Fibroblast of the aortic adventitia (primary cell): ENCODE measurements at places on chromosomes 12 and 14. TPM values are rescaled to one million over a fixed set of nuclear protein-coding genes. Genes with fewer than 3 reads are reported as not detected.

DNA sequence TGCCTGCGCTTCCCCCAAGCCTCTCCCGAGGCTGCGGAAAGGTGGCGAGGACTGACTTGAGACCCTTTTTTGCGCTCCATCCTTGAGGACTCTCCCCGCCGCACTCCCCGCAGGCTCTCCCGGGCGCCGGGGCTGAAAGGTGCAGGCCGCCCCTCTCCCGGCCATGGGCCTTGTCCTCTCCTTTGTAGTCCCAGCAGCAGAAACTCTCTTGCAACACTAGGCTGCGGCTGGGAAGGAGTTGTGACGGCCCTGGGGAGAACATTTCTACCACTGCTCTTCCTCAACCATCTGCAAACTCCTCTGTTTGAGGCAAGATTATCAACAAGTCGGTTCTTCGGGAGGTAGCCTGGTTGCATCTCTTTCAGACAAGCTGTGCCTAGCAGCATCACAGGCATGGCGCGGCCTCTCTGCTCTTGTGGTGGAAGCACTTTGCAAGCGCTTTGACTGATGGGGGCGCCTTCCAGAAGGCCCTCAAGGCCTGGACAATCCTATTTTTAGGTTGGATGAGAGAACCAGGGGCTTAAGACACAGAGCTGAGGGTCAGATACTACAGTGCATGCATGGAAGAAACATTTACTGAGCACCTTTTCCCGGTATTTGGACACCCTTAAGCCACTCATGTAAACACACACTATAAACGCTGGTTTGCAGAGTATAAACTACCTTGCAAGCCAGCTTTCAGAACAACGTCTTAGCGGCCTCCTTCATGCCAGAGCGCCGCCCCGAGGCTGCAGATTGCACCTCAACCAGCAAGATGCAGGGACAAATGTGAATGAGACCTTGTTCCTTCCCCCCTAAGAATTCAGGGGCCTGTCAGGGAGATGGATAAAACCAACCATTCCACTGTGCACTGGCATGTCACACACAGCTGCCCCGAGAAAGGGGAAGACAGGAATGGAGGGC, 1.2 kb upstream of the PRIMA1 start:
- no peak for DNase-seq

GRCh38 chr12:107144990-107145389, 51.6 kb upstream of the CRY1 start:
- DNase-seq: peak; percentile 23

PPM1H gene
- total RNA-seq: 0.98 and 1.3 TPM in 2 replicates

GRCh38 chr12:88145567-88146505, 3.7 kb downstream of the TMTC3 start:
- DNase-seq: no peak

DNA sequence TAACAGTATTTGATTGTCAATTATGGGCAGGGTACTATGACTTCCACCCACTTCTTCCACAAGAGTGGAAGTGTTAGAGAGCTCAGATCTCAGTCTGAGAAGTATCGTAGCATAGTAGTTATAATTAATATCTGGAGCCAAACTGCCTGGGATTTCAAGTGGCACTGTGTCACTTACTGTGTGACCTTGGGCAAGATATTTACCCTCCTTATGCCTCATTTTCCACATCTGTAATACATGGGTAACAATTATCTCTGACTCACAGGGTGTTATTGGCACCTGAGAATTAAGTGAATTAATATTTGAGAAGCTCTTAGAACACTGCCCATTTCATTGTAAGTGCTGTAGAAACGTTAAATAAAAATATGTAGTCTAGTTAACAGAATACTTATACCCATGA, 11.5 kb downstream of the RAB21 start:
- no peak for DNase-seq

DNA sequence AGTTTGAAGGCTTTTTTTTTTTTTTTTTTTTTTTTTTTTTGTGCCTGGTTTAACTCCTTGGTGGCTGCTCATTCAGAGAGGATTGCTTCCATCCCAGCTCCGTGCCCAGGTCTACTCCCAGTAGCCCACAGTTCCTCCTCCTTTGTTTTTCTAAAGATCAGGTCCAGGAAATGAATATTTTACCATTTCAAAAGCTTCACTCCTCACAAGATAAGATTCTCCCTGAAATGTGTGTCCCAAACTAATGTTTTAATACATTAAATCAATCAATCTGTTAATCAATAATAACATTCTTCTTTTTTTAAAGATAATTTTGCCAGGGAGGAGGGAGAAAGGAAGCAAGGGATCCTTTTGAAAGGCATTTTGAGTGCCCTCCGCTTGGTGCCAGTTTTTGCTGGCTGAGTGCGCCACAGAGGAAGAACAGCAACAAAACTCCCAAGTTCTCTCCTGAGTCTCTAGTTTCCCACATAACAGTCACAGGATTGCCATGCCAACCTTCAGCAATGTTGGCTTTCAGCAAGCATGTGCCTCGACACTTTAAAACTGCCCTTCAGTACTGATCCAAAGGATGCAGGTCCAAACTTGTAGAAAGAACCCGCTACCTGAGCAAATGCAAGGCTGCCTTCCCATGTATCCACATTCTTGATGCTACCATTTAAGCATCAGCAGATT, 99.2 kb downstream of the RMST start:
- DNase-seq: no peak

DNA sequence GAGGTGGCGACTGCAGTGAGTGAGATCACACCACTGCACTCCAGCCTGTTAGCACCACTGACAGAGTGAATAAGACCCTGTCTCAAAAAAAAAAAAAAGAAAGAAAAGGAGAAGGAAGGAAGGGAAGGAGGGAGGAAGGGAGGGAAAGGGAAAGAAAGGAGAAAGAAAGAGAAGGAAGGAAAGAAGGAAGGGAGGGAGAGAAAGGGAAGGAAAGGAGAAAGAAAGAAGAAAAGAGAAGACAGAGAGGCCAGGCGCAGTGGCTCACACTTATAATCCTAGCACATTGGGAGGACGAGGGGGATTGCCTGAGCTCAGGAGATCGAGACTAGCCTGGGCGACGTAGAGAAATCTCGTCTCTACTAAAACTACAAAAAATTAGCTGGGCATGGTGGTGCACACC, 13.2 kb downstream of the DCAF5 start:
- no peak for DNase-seq

PIANP gene
- total RNA-seq: 0.45 TPM in 1 of 2 replicates, not detected in the other

MPHOSPH9 gene
- total RNA-seq: 27.4 and 68.9 TPM in 2 replicates

- peak; percentile 16 for DNase-seq
Observed at GRCh38 chr14:68815298-68816182, 22.7 kb upstream of the ZFP36L1 start.

AQP5 gene
- total RNA-seq: 0.72 and 2.4 TPM in 2 replicates

- no peak for DNase-seq
Observed at GRCh38 chr14:71985538-71986189, 53.4 kb downstream of the RGS6 start.

DNA sequence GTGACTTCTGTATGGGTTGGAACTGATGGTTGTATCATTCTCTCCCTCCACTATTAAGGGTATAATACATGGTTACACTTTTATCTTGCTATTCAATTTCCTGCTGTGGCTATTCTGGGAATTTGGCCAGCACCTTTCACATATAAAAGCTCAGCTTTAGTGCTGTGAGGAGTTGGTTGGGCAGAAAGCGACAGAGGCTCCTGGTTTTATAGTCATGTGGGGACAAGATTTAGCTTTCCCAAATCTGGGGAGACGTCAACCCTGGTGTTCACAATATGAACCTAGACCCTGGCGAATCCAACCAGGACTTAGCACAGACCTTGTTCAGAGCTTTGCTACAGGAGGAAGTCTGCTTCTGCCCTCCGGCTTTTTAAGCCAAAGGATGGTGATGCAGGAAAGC, 36.5 kb downstream of the FOS start:
- DNase-seq: peak; percentile 84

GRCh38 chr12:27969624-27970400, 2.7 kb downstream of the PTHLH start:
- DNase-seq: peak; percentile 58

- DNase-seq: no peak
Observed at GRCh38 chr14:64696355-64696857, 7.8 kb upstream of the PLEKHG3 start.

DNA sequence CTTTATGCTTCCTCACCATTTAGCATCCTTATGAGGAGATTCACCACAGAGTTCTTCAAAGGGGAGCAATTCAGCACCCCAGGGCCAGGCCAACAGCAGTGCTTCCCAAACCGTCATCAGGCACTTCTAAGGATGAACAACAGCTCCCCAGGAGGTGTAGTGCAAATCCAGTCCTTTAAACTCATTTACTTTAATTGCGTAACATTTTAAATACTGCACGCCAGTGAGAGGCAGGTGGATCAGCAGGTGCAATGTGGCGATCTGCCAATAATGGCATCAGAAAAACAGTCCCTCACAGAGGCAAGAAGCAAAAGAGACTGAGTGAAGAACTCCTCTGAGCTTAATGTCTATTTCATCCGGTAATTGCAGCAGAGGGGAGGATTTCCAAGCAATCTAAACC, 770.9 kb upstream of the FOXG1 start:
- DNase-seq: no peak

GRCh38 chr14:85334316-85334715, 195.6 kb upstream of the FLRT2 start:
- DNase-seq: peak; percentile 77

- DNase-seq: peak; percentile 38
Observed at GRCh38 chr12:32780071-32780470, 24.4 kb upstream of the YARS2 start.

TAS2R30 gene
- 6.9 and 16.4 TPM in 2 replicates for total RNA-seq

GRCh38 chr12:10749700-10750384, 26.7 kb upstream of the YBX3 start:
- DNase-seq: peak; percentile 96

MAP4K5 gene
- total RNA-seq: 92.1 and 101 TPM in 2 replicates

DNA sequence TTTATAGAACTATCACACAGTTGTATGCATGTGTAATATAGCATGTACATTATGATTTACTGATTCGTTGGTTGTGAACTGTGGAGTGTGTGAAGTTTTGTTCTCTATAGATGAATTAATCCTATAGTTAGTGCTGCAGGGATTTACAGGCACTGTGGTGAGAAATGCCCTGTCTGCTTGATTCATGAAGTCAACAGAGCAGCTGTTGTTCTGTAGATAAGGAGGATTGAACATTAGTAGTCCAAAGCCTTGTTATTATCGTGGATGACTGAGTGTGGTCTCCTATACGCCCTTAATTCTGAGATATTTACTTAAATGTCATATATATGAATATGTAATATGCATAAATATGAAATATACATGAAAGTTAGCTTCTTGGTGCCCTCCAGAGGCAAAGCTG, 98.3 kb downstream of the DNAH10 start:
- no peak for DNase-seq

- no peak for DNase-seq
Observed at GRCh38 chr12:105223352-105223845, 12.6 kb downstream of the APPL2 start.

GRCh38 chr14:56004786-56005185, 113.4 kb upstream of the PELI2 start:
- DNase-seq: peak; percentile 74

GRCh38 chr14:94034886-94035285, 8.7 kb downstream of the OTUB2 start:
- no peak for DNase-seq

- peak; percentile 73 for DNase-seq
Observed at GRCh38 chr14:77067632-77068516, 30.2 kb upstream of the CIPC start.

DNA sequence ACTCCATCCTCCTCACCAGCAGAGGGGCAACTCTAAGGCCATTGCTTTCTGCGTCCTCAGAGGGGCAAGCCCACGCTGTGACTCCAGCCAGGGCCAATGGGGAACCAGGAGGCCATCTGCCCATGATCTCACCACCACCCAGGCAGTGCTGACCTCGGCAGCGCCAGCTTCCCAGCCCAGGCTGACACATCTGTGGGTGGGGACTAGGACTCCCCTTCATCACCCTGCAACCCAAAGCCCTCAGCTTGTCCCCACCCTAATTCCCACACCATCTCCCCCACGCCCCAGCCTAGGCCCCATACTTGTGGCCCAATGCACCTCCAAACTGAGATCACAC, 58.6 kb downstream of the VWF start:
- DNase-seq: no peak

GRCh38 chr14:78705989-78706388, 535.8 kb downstream of the NRXN3 start:
- no peak for DNase-seq

DNA sequence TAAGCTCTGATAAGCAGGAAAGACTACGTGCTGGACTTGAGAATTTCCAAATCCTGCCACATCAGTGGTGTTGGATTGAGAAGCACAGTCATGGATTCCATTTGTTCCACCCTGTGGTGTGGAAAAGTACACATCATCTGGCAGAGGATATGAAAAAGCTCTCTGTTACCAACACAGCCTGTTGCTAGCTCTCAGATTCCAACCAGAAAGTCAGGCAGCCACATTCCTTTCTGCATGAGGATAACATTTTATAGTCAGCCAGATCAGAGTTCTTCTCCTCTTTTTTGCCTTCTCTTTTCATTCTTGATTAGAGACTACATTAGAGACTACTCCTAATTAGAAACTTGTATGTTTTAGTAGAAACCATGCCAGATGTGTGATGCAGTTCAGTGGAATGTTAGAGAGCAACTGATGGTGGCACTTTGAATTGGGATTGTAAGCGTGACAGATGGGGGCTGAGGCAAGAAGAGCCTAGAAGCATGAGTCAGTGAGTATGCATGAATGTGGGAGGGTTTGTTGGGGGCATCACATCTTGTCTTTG, 61.2 kb upstream of the STXBP6 start:
- peak; percentile 96 for DNase-seq

DNA sequence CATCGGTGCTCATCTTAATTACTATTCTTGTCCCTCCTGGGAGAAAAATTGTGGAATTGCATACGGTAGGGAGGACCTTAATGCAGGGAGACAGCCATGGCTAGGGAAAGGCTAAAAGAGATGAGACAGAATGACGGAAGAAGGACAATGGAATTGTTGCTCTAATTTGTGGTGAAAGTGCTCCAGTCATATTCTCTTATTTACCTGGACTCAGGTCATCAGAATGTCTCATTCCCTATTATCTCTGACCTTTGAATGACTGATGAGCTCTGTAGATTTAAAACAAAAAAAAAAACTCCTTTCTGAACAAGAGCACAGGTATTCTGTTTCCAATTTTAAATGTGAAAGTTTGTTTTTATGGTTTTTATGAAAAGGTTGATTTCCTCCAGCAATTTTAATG, 8.6 kb upstream of the EPS8 start:
- DNase-seq: no peak

HSP90B1 gene
- total RNA-seq: 438 and 657 TPM in 2 replicates

OVCH1 gene
- 0.08 and 0.27 TPM in 2 replicates for total RNA-seq
